ENCODE measurements at places on chromosomes 1 and 21.
A peak's percentile ranks its signal among the peaks of the same experiment; 100 is the strongest.

- no peak overlapping the region for H3K27ac ChIP-seq
- H3K4me1 ChIP-seq, result no peaks in the 10 kb centered on the region
- DNase-seq, result no peak
Observed at GRCh38 chr21:38531039-38531541, 32.8 kb upstream of the ERG start.

- H3K4me1 ChIP-seq, result peaks cover 17% of the 10 kb centered on the region
- H3K27me3 ChIP-seq, result no peaks in the 10 kb centered on the region
- DNase-seq, result no peak
- H3K4me3 ChIP-seq, result no peak overlapping the region
- H3K27ac ChIP-seq, result no peak overlapping the region
Observed at GRCh38 chr1:246309247-246309884, 197.7 kb downstream of the SMYD3 start.

- peaks cover 6% of the 10 kb centered on the region for H3K4me1 ChIP-seq
- DNase-seq, result peak; percentile 43
- no peak overlapping the region for H3K4me3 ChIP-seq
- H3K36me3 ChIP-seq, result no peaks in the 10 kb centered on the region
- no peaks in the 10 kb centered on the region for H3K27me3 ChIP-seq
Observed at GRCh38 chr1:174726167-174726879, 273.4 kb upstream of the CACYBP start.

GRCh38 chr1:58769809-58770320 is 14.0 kb downstream of the JUN start:
- H3K27me3 ChIP-seq, result no peaks in the 10 kb centered on the region
- no peak overlapping the region for H3K4me3 ChIP-seq
- H3K36me3 ChIP-seq, result peaks cover 14% of the 10 kb centered on the region
- H3K27ac ChIP-seq, result no peak overlapping the region
- peaks cover 64% of the 10 kb centered on the region for H3K4me1 ChIP-seq
- DNase-seq, result no peak

DNA sequence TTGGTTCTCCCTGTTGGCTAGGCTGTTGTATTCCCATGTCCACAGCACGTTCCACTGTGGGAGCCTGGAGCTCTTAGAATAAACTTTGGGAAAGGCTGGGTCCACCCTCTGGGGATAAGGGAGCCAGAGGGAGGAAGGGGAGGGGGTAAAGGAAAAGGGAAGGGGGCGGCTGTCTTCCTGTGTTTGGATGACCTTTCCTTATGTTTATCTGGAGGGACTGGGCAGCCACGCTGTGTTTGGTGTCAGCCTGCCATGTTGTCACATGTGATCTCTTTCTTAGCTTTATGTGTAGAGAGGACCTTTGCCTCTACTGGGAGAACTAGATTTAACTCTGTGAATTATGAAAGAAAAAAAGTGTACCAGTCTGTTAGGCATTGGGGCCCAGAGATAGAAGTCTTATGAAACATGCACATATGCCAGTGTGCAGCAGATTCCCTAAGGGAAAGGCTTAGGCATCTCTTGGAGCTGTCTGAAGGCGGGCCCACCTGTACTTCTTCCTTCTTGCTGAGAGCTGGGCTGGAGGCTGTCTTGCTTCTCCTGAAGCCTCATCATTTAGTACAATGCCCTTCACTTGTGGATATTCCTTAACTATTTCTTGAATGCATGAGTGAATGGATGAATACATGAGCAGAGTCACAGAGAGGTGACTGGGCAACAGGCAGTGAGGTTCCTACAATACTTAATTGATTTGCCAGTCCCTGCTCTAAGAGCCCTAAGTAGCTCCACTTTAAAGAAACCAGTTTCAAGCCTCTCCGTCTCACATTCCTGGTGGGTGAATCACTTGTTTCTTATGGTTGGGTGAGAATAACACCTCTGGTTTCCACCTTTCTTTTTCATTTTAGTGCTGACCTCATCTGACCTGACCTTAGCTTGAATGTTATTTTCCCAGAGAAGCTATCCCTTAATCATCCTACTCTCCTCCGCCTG is 62.5 kb upstream of the ARHGAP29 start:
- peaks cover 47% of the 10 kb centered on the region for H3K4me1 ChIP-seq
- no peaks in the 10 kb centered on the region for H3K36me3 ChIP-seq
- no peak overlapping the region for H3K4me3 ChIP-seq
- peaks cover 1% of the 10 kb centered on the region for H3K27me3 ChIP-seq
- no peak overlapping the region for H3K27ac ChIP-seq

DNA sequence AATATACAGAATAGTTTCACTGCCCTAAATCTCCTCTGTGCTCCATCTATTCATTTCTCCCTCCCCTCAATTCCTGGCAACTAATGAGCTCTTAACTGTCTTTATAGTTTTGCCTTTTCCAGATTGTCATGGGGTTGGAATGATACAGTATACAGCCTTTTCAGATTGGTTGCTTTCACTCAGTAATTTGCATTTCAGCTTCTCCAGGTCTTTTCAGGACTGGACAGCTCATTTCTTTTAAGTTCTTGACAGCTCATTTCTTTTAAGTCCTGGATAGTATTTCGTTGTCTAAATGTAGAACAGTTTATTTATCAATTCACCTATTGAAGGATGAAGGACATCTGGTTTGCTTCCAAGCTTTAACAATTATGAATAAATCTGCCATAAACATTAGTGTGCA is 22.6 kb downstream of the KRTAP21-3 start:
- H3K27me3 ChIP-seq, result no peaks in the 10 kb centered on the region
- H3K36me3 ChIP-seq, result no peaks in the 10 kb centered on the region
- H3K27ac ChIP-seq, result no peak overlapping the region

GRCh38 chr1:177780096-177780700 is 189.7 kb downstream of the SEC16B start:
- peak; percentile 42 for DNase-seq
- H3K36me3 ChIP-seq, result no peaks in the 10 kb centered on the region
- H3K27ac ChIP-seq, result no peak overlapping the region
- H3K27me3 ChIP-seq, result peaks cover 1% of the 10 kb centered on the region
- peak overlapping the region; percentile 19 for H3K4me3 ChIP-seq

DNA sequence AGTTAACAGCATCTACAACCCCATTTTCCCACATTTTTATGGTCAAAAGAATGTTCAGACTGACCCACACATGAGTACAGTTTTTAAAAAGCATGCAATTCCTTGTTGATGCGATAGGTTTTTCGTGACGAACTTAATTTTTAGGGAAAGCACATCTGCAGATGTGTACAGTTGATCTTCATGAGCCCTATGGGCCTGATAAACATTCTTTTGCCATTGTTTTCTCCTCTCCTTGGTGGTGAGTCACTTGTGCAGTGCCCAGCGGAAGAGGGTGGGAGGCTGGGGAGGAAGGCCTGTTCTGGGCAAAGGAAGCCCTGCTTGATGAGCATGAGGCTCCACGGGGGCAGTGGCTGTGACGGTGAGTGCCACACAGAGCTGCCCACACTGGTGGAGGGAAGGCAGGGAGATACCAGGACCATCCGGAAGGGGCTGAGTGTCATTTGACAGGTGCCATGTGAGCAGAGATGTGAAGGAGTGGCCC is 5.3 kb downstream of the ARF1 start:
- H3K4me1 ChIP-seq, result peaks cover 85% of the 10 kb centered on the region
- DNase-seq, result peak; percentile 89
- peaks cover 11% of the 10 kb centered on the region for H3K27me3 ChIP-seq
- peak overlapping the region; percentile 95 for H3K27ac ChIP-seq

- peak; percentile 34 for DNase-seq
- peaks cover 29% of the 10 kb centered on the region for H3K4me1 ChIP-seq
- no peaks in the 10 kb centered on the region for H3K36me3 ChIP-seq
- H3K27me3 ChIP-seq, result no peaks in the 10 kb centered on the region
- peak overlapping the region; percentile 71 for H3K4me3 ChIP-seq
Observed at GRCh38 chr21:14900611-14901010, 164.2 kb downstream of the NRIP1 start.

GRCh38 chr1:209106861-209107260 is 476.7 kb upstream of the CAMK1G start:
- no peak for DNase-seq
- no peaks in the 10 kb centered on the region for H3K27me3 ChIP-seq
- H3K36me3 ChIP-seq, result no peaks in the 10 kb centered on the region
- H3K4me1 ChIP-seq, result peaks cover 5% of the 10 kb centered on the region
